ENCODE measurements at places on chromosomes 5 and 9.

GRCh38 chr5:12652201-12652600 is 748.0 kb upstream of the CTNND2 start:
- no peak for DNase-seq

- no peak for DNase-seq
Measured at GRCh38 chr5:45697201-45697600, 1.0 kb upstream of the HCN1 start.

DNA sequence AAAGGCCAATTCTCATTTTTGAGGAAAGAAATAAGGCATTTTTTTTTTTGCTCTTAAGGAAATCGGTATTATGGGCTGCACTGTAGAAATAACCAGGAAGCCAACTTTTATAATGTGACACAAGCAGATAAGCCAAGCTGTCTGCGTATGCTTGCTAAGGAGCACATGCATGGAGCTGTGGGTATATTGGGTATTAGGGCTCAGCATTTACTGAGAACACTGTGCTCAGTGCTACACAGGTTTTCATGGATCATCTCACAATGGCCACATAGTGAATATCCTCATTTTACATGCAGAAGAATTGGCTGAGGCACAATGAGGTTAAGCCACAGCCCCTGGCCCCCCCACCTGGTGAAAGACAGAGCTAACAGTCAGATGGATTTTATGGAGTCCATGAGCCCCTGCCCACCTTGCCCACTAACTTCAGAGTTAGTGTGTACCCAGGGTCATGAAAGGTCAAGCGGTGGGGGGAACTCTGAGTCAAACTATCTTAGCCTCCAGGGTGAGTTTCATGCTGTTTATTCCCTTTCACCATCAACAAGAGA is 204.8 kb downstream of the SPATA31A6 start:
- no peak for DNase-seq

DNA sequence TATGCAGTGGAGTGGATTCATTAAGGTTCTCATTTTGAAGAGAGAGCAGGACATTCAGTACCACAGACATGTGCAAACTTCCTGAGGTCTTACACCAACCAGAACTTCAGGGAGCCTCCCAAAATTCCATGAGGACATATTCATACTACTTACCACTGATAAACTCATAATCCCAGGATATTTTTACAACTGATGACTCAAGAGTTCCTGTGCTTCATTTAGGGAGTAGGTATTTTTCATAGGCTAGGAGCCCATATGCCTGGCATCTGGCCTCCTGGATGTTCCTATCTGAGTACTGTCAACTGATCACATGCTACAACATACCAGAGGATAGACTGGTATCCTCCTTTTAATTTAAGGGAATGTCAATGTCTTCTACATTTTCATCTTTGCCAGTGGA is 578.0 kb downstream of the EFNA5 start:
- DNase-seq, result no peak

DNA sequence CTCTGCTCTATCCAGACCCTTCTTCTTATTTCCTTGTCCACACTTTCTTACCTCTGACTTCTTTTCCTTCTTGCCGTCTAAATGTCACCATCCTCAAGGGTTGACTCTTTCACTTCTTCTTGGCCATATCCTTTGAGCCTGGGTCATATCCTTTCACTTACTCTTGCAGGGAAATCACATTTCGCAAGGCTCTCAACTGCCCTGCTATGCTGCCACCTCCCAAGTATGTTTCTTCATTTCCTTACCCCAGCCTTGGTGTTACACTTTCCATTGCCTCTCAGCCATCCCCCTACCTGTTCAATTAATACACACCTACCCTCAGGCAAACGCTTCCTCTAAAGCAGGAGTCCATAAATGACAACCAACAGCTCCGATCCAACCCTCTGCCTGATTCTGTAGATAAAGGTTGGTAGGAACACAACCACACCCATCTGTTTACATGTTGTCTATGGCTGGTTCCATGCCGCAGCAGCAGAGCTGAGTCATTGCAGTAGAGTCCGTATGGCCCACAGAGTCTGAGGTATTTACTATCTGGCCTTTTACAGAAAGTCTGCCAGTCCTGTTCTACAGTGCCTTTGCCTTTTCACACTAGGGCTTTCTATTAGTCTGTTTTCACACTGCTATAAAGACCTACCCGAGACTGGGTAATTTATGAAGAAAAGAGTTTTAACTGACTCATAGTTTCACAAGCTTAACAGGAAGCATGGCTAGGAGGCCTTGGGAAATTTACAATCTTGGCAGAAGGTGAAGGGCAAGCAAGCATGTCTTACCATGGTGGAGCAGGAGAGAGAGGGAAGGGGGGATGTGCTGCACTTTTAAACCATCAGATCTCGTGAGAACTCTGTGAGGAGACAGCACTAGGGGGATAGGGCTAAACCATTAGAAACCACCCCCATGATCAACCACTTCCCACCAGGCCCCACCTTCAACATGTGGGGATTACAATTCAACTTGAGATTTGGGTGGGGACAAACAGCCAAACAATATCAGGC is 97.9 kb downstream of the SV2C start:
- no peak for DNase-seq

DNA sequence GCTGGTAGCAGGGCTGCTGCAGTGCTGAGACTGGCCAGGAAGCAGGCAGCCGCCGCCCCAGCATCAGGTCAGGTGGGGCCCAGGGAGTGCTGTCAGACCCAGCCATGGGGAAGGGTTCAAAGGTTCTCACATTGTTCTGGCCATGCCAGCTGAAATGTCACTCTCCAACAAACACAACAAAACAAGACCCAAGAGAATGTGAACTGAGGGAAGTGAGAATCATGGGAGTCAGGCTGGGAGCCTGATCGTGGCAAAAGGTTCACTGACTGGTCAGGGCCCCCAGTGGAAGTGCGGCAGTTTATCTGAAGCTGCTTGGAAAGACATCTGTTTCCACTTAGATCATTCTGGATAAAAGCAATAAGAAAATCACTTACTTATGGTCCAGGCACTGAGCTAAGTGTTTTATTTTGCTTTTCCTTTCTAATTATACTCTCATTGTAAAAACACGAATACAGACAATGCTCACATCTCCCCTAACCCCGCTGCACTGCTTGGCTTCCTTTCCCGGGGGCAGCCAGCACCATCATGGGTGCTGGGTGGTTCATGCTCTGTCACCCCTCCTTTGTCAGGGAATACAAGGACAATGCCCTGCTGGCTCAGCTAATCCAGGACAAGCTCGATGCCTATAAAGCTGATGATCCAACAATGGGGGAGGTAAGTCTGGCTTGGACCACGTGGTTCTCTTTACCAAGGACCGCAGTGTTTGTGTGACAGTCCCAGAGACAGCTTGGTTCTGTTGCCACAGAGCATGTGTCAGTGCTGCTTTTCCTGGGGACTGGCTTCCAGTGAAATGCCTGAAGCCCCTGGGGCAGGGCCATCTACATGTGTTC is 41.9 kb upstream of the CFAP157 start:
- no peak for DNase-seq

DNA sequence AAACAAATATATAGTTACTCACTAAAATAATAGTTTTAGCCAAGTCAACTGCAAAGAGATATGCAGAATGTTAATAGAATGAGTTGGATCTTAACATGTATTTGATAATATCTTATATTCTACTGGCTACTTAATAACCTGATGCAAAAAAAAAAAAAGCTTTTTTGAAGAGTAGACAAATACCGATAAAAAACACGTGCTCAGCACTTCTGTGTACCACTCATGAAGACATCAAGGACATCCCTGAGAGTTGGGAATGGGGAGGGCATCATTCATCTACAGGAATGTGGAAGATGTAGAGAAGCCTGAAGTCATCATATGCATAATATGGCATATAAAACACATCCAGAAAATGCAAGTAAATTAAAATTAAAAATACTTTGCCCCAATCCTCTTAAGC is 43.2 kb upstream of the RANBP3L start:
- DNase-seq, result no peak

DNA sequence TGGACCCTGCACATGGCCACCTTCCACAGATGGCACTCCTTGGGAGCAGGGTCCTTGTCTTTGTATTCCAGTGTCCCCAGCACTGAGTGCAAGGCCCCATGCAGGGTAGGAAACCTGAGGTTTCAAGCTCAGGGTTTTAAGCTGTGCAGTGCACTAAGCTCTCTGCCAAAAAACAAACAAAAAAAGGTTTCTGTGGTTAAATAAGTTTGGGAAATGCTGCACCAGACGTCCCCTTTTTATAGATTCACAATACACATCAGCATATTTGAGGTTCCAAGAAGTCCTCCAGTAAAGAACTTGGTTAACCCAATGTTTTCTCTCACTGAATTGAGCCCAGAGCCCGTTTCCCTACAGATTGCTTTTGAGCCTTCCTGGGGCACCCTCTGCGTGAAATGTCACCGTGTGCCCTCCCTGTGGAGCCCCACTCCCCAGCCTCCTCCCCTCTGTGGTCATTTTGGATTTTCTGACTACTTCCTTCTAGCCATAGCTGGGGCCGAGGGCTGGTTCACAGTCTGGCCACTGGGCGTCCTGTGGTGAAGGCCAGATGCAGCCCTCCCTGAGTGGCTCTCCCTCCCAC is 17.1 kb downstream of the DELE1 start:
- DNase-seq, result no peak

GRCh38 chr9:27599870-27600238 is 26.6 kb upstream of the C9orf72 start:
- no peak for DNase-seq

- no peak for DNase-seq
Measured at GRCh38 chr9:123789554-123790292, 140.2 kb downstream of the DENND1A start.

DNA sequence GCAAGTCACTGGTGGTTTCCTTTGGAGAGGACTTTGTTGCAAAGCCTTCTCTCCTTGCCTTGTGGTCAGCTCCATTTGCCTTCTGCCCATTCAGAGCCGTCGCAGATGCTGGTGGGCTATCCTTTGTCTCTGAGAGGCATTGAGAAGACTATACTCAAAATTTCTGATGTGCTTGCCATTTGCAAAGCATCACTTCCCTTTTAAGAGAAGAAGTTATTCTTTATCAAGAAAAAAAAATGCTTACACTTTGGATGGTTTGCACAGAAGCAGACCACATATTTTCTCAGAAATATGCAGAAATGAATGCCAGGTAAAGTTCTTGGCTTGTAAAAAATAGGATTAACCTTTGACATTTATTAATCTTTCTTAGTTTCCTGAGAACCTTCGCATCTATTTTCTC is 195.8 kb upstream of the KLF4 start:
- DNase-seq, result no peak

DNA sequence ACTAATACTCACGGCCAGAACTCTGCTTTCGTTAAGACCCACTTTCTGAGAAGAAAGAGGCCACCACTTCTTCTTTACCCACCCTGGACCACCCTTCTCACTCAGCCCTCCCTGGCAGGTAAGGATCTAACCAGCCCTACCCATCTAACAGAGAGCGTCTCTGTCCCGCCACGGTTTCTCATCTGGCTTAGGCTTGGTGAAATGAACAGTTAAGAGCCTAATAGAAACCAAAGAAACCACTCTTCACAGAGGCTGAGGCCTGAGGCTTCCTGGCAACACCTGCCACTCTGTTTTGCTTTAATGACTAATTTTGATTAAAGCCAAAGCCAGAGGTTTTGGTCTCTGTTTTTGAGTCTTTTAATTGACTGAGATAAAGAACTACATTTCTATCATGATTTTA is 354.1 kb upstream of the SLC30A5 start:
- no peak for DNase-seq

GRCh38 chr5:114237766-114238165 is 124.1 kb upstream of the KCNN2 start:
- no peak for DNase-seq

DNA sequence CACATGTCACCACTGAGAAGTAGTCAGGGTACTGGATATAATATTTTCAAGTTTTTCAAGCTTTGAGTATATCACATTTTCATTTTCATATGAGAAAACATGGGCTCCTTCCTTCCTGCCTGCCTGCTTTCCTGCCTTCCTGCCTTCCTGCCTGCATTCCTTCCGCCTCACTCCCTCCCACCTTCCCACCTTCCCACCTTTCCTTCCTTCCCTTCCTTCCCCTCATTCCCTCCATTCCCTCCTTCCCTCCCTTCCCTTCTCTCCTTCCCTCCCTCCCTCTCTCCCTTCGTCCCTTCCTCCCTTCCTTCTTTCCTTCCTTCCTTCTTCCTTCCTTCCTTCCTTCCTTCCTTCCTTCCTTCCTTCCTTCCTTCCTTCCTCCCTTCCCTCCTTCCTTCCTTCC is 175.3 kb downstream of the HMHB1 start:
- DNase-seq, result no peak

DNA sequence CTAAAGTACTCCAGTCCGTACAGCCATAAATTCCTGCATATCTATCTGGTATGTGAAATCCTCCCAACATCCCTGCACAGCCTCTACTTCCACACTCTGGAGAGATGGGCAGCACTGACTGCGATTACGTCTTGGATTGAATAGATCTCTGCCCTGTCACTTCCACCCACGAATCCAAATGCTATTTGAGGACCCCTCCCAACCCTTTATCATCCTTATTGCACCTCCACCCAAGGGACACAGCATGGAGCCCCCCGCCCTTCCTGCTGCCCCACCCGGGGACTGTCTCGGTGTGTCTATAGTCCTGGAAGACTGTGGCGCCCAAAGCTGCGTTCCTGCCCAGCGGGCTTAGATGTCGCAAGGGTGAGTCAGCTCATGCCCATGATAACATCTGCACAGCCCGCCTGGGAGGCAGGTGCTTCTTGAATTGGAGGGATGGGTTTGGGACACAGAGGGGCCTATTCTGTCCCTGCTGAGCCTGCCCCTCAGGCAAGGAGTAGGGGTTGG is 105.7 kb upstream of the HAND1 start:
- DNase-seq, result no peak

- no peak for DNase-seq
Measured at GRCh38 chr9:37381094-37381741, 41.3 kb upstream of the GRHPR start.

GRCh38 chr9:107794259-107794658 is 304.7 kb upstream of the KLF4 start:
- no peak for DNase-seq

GRCh38 chr5:44795496-44795895 is 13.3 kb upstream of the MRPS30 start:
- no peak for DNase-seq

DNA sequence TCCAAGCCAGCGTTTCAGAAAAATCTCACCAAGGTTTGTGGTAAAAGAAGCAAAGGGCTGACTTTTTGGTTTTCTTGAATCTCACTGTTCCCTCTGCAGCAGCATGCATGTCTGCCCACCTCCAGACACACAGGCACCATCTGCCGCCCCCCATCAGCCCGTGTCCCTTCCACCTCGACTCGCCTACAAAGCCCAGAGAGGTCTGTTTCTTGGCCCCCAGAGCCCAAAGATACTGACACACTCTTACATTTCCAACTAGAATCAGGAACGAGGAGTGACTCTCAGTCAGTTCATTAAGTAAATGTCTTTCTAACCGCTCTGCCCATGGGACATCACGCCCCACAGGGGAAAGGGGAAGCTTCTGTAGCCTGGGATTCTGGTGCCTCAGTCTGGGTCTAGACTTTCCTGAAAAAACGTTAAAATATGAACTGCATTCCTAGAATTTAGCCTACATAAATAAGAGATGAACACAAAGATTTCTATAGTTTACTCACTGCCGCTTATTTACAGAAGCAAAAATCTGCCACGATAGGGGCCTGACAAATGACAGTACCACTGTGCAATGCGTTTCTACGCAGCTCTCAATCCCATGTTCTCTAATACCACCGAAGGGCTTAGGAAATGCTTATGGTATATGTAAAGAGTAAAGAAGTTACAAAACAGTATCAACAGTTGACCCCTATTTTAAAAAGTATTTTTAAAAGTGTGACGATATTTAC is 4.1 kb downstream of the IL4 start:
- DNase-seq, result no peak

- no peak for DNase-seq
Measured at GRCh38 chr5:82010696-82011095, 38.9 kb downstream of the ATG10 start.

GRCh38 chr5:159645179-159645846 is 271.0 kb upstream of the ADRA1B start:
- DNase-seq, result no peak

GRCh38 chr9:35560625-35561337 is 44.3 kb upstream of the TESK1 start:
- DNase-seq, result no peak
